A549 (cell line): ENCODE measurements at places on chromosomes 1 and 21.

- DNase-seq: no peak
These were observed 125.8 kb downstream of the CTH start for GRCh38 chr1:70536708-70537366.

- DNase-seq: no peak
These were observed 24.4 kb downstream of the C1orf141 start for GRCh38 chr1:67110352-67110751.

GRCh38 chr1:183773482-183774274, 31.2 kb upstream of the RGL1 start:
- DNase-seq: no peak

GRCh38 chr21:43278359-43278758, 109.6 kb downstream of the CRYAA start:
- DNase-seq: no peak

- no peak for DNase-seq
These were observed 7.2 kb upstream of the PTGER3 start for GRCh38 chr1:71054791-71055190.

GRCh38 chr1:176789571-176790090, 326.7 kb downstream of the PAPPA2 start:
- DNase-seq: no peak

- DNase-seq: no peak
These were observed 77.6 kb upstream of the SAMD13 start for GRCh38 chr1:84223751-84224432.

DNA sequence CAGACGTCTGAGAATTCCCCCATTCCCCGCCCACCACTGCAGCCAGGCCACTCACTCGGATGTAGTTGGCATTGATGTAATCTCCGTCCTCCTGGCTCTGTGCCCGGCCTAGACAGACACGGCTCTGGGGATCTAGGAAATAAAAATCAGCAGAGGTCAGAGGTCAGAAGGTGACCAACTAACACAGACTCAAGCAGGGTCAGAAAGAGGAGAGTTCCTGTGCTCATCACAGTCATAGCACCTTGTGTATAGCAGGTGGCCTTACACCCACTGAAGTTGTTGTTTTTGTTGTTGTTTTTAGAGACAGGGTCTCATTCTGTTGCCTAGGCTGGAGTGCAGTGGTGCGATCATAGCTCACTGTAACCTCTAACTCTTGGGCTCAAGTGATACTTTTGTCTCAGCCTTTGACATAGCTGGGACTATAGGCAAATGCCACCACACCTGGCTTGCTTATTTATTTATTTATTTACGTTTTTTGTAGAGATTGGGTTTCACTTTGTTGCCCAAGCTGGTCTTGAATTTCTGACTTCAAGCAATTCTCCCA, 4.9 kb downstream of the PTPN7 start:
- DNase-seq: peak; percentile 78

DNA sequence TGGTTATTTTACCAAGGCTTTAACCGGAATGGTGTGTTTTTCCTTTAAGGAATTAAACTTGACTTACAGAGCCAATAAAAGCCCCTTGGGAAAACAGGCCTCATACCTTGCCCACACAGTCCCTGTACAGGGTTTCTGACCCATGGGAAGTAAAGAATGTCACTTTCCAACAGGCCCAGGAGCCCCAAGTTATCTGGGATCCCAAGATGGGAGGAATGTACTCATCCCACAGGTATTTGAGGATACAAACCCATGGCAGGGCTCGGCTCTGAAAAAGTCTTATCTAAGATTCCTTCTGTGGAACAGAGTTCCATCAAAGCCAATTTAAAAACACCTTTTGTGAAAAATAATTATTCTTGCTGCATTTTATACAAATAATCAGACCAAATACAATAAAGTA, 15.3 kb upstream of the COX20 start:
- DNase-seq: no peak

DNA sequence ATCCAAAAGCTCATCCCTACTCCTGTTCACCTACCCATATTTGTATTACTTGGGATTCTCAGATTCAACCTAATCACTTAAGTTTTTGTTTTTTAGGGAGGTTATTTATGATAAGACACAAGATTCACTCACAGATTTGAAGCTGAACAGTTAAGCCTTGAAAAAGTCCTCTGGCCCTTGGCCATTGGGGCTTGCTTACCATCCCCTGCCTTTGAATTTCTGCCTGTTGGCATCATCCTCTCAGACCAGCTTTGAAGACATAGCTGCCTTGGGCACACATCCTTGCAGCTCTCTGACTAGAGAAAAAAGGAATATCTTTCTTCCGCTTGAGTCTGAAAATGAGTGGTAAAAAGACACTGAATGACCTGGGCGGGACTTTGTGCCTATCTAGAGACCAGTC, 41.8 kb upstream of the RALGPS2 start:
- DNase-seq: no peak

GRCh38 chr1:211710566-211711314, 35.3 kb upstream of the NEK2 start:
- no peak for DNase-seq

DNA sequence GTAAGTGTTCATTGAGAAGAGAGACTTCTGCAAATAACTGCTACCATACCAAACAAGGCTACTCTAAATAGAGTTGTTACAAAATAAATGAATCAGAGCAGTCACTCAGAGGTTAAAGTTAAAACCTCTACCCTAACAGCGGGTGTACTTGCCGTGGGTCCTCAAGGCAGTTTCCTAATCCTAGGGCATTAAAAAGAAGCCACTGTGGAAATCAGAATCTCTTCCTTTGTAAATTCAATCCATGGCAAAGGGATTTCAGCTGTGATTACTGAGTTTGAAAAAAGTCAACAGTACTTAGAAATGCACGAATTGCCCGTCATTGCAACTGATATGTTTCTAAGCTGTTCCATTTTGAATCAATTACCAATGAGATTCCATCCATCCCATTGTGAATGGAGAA, 13.5 kb downstream of the TBX15 start:
- DNase-seq: no peak

DNA sequence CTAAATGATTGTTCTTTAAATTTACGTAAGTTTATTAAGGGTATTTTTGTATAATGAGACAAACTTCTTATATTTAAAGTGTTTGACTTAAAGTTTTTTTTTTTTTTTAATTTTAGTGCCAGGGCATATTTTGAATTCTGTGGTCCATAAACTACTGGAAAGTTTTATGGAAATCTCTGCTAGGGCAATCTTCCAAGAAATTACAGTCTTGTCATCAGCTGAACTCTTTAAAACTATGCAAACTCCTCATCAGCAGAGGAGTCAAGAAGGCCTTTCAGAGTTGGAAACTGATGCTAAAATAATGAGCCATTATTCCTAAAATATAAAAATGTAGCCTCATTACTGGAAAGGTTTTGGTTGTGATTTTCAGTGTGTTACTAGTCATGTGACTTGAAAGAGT, 1201.9 kb downstream of the BRINP3 start:
- DNase-seq: no peak

DNA sequence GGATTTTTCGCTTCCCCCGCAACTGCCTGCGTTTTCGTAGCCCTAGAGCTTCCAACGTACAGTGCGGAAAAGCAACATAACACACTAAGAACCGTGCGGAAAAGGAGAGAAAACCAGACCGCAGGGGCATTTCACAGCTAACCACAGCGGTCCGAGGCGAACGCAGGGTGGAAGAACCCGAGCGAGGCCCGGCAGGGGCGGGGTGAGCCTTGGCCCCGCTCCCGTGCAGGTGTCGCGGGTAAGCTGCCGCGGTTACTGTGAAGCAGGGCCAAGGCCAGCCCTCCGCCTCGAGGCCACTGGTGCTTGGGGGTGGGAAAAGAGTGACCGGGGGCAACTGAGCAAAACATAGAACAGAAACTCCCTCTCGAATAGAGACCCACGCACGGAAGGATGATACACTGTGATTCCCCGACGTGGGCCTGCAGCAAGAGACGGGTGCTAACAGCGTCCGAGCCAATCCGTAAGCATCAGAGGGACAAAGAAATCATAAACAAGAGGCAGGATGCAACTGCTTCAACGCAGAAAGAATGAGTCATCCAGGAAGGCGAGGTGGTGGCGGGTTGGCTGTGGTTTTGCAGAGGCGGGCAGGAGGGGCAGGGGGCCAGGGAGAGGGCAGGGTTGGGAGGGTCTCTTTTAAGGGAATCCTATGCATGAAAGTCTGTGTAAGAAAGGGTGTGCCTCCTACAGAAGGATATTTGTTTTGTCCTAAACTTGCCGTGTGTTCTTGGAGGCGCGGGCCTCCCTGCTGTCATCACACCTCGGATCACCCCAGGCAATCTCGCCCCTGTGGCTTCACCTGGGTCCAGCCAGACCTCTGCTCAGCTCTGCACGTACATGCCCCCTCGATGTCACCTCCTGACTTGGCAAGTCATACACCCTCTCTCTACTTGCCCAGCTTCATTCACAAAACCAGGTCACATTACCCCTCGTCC, 7.3 kb downstream of the GNG4 start:
- DNase-seq: no peak

DNA sequence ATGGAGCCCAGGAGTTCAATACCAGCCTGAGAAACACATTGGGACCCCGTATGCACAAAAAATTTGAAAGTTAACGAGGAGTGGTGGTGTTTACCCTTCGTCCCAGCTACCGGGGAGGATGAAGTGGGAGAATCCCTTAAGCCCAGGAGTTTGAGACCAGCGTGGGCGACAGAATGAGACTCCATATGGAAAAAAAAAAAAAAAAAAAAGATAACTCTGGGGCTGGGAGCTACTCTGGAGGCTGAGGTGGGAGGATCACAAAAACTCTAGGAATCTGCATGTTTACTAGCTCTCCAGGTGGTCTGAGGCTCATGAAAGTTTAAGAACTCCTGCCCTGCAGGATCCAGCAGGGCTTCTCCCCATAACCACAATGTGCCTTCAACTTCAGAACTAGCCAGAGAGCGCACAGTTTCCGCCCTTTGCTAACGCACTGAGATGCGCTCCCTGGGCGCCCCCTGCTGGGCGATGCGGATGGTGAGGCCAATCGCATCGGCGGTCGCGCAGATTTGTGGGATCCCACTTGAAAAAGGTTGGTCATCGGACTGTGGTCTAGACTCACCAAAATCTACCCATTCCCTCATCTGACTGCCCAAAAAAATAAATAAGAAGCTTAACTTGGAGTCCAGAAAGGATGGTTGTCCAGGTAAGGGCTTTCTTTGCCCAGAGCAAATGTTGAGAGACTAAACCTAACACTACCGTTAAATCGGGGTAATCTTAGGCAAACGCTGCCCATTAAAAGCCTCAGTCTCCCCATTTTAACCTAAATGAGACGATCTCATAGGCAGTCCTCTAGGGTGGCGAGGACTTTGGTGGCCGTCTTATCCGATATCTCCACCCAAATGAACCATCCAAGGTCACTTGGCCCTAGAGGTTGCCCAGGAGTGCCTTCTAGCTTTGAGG, 8.8 kb downstream of the ZNF683 start:
- peak; percentile 57 for DNase-seq

GRCh38 chr1:196442366-196442765, 165.9 kb downstream of the KCNT2 start:
- no peak for DNase-seq

DNA sequence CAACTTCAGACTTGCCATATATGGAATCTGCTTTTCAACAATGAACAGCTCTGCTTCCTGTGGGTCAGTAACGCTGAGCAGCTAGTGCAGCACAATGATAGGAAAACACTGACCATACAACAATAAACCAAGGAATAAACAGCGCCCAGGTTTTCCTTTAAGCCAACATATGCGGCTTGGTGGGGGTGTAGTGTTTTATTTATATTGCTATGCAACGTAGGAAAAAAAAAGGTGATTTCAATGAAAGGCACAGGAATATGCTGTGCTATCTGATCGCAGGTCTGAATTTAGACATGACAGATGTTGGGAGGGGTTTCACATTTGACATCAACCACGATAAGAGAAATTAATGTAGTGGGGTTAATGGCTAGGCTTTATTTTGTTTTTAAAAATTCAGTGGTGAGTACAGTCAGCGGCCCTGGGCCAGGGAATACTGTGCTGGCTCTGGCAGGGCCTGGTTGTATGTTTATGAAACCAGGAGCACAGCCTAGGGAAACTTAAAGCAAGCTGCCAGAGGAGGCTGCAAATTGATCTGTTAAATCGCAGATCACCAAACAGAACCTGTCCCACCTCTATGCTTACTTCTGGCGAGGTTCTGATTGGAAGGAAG, 4.3 kb downstream of the TSPAN2 start:
- DNase-seq: no peak

DNA sequence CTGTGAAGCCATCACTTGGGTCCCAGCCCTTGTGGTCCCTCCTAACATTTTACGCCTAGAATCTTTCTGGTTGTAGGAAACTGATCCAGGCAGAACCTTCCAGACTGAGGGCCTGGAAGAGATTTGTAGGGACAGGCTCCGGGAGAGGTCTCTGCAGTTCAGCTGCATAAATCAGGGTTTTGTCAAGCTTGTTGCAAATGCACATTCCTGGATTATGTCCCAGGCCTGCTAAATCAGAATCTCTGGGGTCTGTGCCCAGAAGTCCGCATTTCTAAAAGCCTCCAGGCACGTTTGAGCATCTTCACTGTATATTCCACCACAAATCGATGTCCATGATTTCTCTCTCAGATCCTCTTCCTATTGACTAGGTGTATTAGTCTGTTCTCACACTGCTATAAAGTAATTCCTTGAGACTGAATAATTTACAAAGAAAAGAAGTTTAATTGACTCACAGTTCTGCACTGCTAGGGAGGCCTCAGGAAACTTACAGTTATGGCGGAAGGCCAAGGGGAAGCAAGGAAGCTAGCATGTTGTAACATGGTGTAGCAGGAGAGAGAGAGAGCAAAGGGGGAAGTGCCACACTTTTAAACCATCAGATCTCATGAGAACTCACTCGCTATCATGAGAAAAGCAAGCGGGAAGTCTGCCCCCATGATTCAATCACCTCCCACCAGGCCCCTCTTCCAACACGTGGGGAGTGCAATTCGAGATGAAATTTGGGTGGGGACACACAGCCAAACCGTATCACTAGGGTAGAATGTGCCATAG, 1.2 kb upstream of the FHAD1 start:
- DNase-seq: no peak

DNA sequence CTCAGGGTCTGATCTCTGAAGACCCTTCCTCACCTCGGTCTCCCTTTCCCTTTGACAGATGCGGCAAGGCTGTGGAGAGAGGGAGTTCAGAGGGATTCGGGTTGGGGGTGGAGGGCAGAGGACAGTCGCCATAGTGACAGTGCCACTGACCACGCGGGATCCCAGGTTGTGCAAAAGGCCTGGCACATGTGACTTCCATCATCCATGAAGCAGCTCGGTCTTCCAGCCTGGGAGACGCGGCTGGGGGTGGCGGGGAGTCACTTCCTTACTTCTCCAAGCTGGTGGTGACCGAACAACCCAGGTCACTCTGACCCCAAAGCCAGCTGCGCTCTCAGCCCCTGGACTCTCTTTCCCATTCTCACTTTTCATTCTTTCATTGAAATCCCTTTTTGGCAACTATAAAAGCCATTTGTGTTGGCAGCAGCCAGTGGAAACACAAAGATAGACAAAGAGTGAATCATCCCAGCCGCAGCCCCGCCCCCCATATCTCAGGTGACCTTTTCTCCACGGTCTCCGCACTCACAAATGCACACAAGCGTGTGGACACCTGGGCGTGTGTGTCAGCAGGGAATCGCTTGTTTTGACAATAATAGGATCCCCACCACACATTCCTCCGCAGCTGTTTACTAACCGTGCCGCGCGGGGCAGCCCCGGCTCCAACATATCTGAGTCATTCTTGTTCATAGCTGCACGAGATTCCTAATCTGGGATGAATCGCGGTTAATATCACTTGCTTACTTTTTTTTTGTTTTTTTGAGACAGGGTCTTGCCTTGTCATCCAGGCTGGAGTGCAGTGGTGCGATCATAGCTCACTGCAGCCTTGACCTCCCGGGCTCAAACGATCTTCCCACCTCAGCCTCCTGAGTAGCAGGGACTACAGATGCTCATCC, 68.3 kb downstream of the DHRS3 start:
- peak; percentile 80 for DNase-seq

GRCh38 chr1:36567601-36568341, 85.1 kb upstream of the CSF3R start:
- no peak for DNase-seq

GRCh38 chr1:237527761-237528160, 363.0 kb downstream of the ZP4 start:
- no peak for DNase-seq
